Stimulated activated CD8-positive, alpha-beta memory T cell treated with anti-CD3 and anti-CD28 coated beads, Interleukin-2, amount 100 ng/mL, for 1 hour (primary cell): ENCODE measurements at places on chromosomes 1 and 21.
A peak's percentile ranks its signal among the peaks of the same experiment; 100 is the strongest.

DNA sequence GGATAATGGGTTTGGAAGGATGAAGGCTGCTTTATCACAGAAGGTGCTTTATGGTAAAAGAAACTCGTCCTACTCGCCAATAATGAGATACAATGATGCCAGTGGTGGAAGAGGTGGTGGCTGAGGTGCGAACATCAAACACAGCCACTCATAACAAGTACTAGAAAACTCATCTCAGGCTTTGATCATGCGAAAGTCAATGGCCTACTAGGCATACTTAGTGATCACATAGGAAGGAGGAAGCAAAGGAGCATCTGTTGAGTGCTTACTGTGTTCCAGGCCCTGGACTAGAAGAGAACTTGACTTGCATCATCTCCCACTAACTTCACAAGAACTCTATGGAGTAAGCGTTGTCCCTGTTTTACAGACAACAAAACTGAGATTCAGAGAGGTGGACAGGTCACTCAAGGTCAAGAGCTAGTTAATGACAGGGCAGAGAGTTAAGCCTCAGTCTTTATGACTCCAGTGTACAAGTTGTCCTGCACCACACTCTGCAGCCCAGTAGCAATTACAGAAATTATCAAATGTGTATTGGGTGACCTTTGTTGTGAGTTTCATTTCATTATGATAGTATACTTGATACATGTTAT, 33.6 kb downstream of the RUNX1 start:
- DNase-seq: no peak

GRCh38 chr21:43266534-43266933, 97.7 kb downstream of the CRYAA start:
- no peak for DNase-seq

GRCh38 chr1:60171801-60172200, 98.2 kb upstream of the C1orf87 start:
- no peak for DNase-seq

GRCh38 chr1:117093091-117093534, 28.4 kb downstream of the TRIM45 start:
- no peak for DNase-seq

DNA sequence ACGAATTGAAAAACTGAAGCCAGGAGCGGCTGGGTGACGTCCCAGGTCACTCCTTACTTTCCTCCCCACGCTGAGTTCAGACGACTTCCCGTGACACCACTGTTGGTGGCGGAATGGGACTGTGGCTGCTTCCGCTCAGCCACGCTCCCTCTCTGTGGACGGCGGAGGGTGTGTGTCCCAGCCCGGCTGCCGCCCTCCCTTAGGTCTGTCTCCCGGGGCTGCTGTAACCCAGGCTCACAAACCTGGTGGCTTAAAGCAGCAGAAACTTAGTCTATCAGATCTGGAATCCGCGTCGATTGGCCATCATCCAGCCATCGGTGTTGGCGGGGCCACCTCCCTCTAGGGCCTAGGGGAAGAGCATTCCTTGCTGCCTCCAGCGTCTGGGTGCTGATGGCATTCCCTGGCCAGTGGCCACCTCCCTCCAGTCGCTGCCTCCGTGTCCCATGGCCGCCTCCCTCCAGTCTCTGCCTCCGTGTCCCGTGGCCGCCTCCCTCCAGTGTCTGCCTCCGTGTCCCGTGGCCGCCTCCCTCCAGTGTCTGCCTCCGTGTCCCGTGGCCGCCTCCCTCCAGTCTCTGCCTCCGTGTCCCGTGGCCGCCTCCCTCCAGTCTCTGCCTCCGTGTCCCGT, 17.5 kb downstream of the TRPM2 start:
- DNase-seq: no peak

- no peak for DNase-seq
These were observed 110.8 kb downstream of the EIF4G3 start for GRCh38 chr1:21065851-21066250.

DNA sequence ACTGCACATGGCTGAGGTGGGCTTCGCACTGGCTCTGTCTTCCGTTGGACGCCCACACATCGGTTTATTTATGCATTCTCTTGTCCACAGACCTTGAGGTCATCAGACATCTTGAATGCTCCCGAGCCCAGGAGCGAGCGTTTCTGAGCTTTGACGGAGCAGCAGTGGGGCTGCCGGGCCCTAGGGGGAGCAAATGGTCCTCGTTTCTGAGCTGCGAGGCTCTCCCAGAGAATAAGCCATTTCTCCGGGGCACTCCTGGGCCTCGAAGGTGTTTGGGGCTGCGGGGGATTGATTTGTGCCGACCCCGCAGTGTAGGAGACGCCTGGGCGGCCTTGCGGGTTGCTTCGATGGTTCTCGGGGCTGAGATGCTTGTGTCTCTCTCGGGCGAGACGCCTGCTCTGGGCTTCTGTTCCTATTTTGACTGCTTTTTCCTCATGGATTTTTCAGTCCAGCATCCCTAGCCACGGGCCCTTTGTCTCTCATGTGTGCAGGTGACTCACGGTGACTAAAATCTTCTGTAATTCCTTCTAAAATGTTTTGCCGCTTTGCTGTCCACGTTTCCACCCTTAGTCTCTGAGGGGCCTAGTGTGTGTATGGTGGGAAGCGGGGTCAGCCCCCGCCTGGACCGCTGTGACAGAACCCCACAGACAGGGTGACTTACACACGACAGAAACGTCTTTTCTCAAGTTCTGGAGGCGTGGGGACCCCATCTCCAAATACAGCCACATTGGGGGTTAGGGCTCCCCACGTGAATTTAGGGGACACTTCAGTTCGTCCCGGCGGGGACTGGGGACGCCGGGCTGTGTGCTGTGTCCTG, 62.1 kb downstream of the FAAP20 start:
- no peak for DNase-seq

GRCh38 chr1:84570436-84571149, 3.6 kb downstream of the CTBS start:
- DNase-seq: no peak

- no peak for DNase-seq
These were observed 842 bp upstream of the GCSAML start for GRCh38 chr1:247548092-247548491.

- no peak for DNase-seq
These were observed 21.9 kb downstream of the TSNAX start for GRCh38 chr1:231550448-231550781.

GRCh38 chr1:10398734-10399443, at the start of gene PGD:
TSS of gene PGD (plus strand) at chr1:10399064. CDS start at chr1:10399118, 54 bp downstream.
- DNase-seq: peak; percentile 97

- no peak for DNase-seq
These were observed 7.0 kb downstream of the MRPL9 start for GRCh38 chr1:151756291-151756690.

- no peak for DNase-seq
These were observed 196.0 kb downstream of the FMN2 start for GRCh38 chr1:240287722-240288121.

- no peak for DNase-seq
These were observed 23.8 kb downstream of the IGFN1 start for GRCh38 chr1:201214461-201214860.

GRCh38 chr1:230501849-230502248, 75.7 kb upstream of the PGBD5 start:
- DNase-seq: no peak
